ENCODE measurements at places on chromosomes 12 and 14.

DNA sequence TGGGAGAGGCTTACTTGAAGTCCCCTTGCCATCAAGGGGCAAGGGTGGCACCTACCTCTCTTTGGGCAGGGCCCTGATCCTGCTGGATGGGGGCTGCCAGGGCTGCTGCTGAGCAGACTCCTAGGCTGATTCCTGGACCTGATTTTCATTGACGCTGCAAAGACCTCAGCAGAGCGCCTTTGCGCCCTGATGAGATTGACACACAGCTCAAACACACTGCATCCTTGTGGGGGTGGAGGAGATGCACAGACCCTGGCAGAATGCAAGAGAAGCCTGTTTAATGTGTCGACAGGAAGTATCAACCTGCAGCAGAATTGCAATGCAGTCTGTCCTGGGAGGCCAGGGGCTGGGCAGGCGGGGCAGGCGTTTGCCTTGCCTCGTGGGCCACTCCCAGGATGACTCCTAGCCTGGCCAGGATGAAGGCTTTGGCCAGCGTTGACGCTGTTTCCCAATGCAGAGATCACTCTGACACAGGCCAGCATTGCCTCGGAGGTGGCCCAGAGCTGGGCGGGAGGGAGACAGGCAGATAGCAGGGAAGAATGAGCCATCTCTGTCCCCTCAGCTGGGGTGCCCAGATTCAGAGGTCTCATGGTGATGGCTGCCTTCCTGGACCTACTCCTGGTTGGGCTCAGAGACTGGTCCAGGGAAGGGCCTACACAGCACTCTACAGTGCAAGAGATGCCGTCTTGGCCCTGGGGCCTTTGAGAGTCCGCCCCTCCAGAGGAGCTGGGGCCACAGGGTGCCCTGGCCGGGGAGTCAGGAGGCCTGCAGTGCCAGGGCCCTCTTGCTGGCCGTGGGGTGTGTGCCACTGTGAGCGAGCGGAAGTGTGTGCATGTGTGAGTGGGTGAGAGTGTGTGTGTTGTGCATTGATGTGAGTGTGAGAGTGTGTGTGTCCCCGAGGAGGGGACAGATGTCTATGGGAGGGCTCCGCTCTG is 108.3 kb downstream of the KIF26A start:
- no peak for DNase-seq

GRCh38 chr12:32170437-32170998 is 63.9 kb downstream of the BICD1 start:
- DNase-seq: no peak

DNA sequence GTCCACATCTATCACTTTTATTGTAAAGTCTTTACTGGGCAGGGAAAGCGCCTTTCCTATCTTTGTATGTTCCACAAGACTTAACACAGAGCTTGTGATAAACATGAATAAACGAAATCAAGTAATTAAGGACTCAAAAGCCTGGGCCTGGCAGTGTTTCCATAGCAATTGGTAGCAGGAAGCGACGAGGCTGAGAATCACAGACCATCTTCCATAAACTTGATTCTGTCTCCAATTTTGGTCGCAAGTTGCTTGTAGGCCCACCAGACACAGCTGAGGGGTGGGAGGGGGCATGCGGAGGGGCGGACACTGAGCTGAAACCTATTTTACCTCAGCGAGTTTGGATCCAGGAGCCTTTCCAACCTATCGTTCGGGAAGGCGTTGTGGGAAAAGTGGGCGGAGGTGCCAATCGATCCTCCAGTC is 302 bp downstream of the CCDC38 start:
- DNase-seq: no peak

- no peak for DNase-seq
Observed at GRCh38 chr14:50577982-50578381, 18.0 kb downstream of the ATL1 start.

DNA sequence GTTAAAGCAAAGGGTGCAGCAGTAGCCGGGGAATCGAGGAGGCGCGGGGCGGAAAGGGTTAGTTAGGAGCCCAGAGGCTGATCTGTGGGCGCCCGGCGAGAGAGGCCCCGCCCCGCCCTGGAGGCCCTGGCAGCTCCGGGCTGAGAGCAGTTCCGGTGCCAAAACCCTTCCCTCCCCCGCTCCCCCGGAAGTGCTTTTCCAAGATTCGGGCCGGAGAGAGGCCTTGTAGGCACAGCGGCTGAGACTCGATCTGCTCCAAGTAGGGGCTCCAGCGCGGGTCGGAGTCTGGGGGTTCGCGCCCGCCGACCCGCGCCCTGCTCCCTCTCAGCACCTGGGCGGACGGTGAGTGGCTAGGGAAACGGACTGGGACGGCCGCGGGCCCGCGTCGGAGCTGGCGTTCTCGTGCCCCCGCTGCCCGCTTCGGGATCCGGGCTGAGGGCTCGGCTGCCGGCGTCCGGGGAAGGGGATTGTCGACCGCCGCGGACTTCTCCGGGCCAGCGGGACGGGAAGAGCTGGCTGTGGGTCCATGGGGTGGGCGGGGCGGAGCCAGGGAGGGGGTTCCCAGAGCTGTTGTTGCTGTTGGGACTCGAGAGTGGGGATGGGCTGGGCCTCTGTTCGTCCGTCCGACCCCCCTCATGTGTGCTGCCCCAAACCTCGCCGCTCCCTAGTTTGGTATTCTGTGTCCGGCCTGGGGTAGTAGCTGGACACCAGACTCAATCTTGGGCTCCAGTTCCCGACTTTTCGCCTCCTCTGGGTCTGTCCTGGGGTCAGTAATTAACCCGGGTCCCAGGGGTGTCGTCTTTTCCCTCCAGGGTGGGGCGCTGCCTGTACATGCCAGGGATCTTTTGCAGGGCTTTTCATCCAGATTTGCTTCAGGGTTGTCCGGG is at the start of gene FRS2:
Gene FRS2 (plus strand): TSS at position 200 of the 887 bp plus-strand sequence. CDS start 98,643 bp downstream, outside the sequence.
- DNase-seq: peak; percentile 79

DNA sequence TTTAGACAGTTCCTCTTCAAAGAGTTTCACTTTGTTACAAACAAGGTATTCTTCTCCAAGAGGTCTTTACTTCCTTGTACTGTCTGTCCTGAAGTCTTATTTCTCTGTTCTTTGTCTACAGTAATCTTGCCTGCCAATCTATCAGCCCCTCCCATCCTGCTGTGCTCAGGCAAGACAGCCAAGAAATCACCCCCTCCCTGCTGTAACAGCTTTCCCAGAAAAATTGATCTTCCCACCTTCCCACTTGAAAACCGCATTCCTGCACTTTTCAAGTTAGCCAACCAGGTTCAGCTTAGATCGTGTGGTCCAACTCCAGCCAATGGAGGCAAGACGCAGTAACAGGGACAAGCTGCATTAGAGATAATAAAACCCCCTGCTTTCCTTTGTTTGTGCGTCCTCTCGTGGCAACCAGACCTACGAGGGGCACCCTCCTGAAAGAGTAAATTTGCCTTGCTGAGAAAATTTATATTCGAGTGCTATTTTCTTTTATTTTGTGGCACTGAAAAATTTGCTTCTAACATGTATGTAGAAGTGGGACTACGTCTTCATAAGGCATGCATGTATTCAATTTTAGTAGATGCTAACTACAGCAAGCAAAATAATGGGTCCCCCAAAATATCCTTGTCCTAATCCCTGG is 46.5 kb upstream of the ESR2 start:
- no peak for DNase-seq

- no peak for DNase-seq
Observed at GRCh38 chr14:87001333-87001732, 991.6 kb downstream of the GALC start.

DNA sequence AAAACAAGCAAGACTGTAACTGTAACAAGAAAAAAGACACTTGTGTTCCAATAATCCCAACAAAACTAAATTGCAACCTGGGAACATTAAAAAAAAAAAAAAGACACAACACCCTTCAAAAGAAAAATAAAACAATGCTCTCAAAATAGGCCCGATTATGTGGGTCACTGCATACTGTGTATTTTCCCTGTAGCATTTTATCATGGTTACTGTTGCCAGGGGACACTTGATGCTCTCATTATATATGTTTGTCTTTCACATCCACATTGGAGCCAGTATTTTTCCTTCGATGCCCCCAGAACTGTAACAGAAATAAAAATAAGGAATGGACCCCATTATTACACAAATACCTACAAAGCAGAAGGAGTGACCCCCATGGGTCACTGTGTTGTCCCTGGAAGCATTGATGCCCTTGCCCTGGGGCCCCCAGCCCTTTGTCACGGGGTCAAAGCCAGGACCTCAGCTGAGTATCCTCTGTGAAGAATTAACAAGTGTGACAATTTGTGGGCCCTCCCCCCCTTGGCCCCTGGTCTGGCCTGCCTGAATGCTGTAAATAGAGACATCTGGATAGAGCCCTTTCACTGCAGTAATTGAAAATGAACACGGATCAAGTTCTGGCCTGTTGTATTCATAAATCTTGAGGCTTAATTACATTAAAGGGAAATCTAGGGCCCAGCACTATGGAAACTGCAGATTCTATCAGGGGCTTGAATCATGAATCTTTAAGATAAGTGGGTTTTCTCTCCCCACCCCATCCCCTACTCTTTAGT is 72.8 kb downstream of the C12orf42 start:
- DNase-seq: no peak

- DNase-seq: no peak
Observed at GRCh38 chr14:39364509-39364908, 67.7 kb downstream of the FBXO33 start.

GRCh38 chr12:27048822-27049752 is 26.7 kb downstream of the MED21 start:
- no peak for DNase-seq

GRCh38 chr14:36091096-36091495 is 85.4 kb downstream of the PTCSC3 start:
- DNase-seq: no peak

GRCh38 chr12:69084816-69085378 is 151.9 kb upstream of the CPM start:
- no peak for DNase-seq

DNA sequence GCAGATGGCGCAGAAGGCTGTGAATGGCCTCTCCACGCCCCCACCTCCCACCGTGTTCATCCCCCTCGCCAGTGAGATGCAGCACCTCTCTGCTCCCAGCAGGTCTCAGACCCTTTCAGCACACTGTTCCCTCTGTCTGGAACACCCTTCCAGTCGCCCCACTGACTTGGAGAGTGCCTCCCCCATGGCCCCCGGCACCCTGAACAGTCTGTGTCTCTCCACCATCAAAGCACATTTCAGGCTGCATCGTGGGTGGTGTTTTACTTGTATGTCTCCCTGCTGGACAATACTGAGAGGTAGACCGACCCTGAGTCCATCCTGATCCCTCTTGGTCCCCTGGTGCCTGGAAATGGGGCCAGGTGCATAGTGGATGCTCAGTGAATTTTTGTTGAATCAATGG is 34.9 kb downstream of the CACNA2D4 start:
- DNase-seq: no peak

DNA sequence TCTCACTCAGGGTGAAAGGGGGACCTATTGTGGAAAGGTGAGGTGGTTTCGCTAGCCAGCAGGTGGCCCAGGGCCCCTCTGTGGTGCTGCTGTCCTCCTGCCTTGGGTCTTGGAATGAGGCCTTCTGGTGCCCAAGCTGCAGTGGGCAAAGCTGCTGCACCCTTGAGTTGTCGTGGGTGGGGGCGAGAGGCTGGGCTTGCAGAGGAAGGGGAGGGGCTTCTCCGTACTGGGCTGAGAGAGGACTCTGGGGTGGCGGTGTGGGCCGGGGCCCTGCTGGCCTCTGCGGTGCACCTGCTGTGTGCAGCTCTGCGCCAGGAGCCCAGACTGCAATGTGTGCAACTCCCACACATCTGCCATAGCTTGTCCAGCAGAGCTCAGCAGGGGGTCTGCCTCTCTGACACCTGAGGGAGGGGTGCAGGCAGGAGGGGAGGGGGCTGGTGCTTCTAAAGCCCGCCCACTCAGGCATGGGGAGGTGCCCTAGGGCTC is 145.8 kb downstream of the KIF26A start:
- DNase-seq: no peak

- DNase-seq: no peak
Observed at GRCh38 chr14:105880616-105881015, 354.2 kb downstream of the TMEM121 start.

DNA sequence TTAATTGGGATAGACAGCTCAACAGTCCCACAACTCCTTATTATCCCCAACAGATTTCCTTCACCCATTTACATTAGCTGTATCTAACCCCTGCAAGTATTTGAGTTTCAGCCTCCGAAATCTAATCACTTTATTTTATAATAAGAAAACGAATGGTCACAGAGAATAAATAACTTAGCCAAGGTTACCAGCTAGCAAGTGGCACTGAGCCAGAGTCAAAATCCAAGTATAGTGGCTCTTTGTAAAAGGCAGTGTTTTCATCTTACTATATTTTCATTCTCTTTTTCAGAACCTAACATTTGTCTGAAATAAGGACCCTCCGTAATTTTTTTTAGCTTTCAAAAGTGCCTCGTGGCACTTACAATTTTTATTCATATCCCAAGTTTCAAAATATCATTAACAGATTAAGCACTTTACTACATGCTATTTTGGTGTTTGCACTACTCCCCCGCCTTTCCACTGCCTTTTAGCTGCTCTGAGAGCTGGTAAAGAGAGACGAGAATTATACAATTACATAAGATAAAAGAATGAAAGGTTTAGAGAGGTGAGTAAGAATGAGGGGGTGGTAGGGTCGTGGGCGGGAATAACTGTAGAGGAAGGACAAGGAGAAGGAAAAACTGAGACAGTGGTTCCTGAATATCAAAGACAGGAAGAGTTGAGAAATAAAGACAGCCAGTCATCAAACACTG is 3.7 kb upstream of the USP15 start:
- peak; percentile 69 for DNase-seq

DNA sequence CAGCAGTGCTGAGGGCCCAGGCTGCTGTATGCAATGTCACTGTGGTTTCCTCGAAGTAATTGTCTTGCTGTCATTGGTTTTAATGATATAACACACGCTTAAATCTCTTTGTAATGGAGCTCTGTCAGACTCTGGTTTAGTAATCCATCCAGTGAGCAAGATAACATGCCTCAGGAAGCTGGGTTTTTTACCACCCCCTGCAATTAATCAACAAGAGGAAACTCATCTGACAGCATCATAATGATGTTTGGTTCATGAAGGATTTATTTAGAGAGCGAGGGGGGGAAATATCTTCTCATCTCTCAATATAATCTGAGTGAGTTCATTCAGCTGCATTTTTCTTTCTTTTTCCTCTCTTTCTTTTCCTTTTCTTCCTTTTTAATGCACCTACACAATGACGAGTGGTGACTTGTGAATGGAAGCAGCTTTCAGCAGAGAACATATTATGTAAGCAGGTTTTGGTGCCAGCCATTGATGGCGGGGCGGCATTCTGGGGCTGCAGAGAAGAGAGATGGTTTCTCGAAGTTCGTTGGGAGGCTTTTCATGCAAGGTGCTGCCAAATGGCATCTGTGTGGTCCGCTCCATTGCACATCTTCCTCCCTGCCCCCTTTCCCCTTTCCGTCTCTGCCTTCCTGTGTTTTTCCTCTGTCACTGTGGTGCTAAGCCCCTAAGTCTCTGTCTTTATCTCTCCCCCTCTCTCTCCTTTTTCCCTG is 6.7 kb downstream of the RPH3A start:
- DNase-seq: no peak

GRCh38 chr14:69673104-69673503 is 61.7 kb downstream of the SUSD6 start:
- no peak for DNase-seq

DNA sequence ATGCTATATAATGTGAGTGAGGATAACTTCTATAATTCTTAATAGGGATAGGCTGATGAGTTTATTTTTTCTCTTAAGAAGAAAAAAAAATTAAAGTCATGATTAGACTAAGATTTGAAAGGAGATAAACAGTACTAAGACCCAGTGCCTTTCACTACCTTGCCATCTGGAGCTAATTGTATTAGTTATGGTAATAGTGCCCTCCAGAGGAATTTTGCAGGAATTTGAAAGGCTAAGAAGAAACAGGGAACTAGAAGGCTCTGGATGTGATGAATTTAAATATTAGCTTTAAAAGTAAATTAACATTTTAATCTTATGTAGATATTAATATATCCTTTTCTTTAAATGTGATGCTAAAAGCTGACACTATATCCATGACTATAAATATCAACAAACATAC is 36.6 kb upstream of the PIK3C2G start:
- DNase-seq: no peak

All from stimulated activated CD4-positive, alpha-beta T cell treated with anti-CD3 and anti-CD28 coated beads, TNF-alpha, amount 100 ng/mL, for 24 hours (primary cell).